ENCODE measurements at places on chromosomes 5 and 9.

- DNase-seq, result no peak
Measured at GRCh38 chr5:127275641-127276193, 14.9 kb upstream of the MEGF10 start.

DNA sequence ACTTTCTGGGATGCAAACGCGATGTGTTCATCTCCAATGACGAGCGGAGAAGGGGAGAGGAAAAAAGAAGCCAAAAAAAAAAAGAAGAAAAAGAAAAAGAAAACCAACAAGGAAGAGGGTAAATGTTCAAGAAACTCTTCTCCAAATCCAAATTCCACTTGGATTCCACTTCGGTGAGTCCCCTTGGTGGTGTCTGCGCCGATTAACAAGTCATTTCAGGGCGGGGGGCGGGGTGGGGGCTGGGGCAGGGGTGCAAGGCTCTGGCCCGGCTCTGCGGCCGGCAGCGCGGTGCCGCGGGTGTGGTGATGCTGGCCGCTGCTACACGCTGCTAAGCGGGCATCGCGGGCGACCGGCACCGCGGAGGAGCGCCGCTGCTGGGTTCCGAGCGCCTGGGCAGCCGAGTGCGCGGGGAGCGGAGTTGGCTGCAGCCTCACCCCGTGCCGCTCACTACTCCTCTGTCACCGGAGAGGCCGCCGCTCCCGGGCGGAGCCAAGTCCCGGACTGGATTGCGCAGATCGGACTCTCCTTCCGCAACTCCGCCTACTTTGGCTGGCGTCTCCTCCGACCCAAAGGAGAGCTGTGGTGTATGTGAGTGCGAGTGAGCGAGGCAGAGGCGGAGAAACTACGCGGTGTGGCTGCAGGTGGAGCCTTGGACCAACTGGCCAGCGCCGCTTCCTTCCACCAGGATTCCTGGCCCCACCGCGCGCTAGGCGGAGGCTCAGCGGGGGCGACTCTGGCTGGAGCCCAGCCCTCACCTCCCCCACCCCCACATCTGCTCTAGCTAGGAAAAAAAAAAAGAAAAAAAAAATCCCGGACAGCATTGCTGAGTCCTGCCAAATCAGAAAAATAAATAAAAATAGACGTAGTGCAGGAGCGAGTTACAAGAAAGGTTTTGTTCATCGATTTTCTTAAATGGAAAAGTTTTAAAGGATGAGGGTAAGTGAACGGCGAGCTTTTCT, at the start of gene SEMA6A:
TSS of gene SEMA6A (minus strand) at position 457 of the 959 bp plus-strand sequence. CDS start 69,879 bp downstream, outside the sequence.
- peak; percentile 94 for DNase-seq

- DNase-seq, result no peak
Measured at GRCh38 chr5:1974081-1974480, 91.4 kb upstream of the IRX4 start.

DNA sequence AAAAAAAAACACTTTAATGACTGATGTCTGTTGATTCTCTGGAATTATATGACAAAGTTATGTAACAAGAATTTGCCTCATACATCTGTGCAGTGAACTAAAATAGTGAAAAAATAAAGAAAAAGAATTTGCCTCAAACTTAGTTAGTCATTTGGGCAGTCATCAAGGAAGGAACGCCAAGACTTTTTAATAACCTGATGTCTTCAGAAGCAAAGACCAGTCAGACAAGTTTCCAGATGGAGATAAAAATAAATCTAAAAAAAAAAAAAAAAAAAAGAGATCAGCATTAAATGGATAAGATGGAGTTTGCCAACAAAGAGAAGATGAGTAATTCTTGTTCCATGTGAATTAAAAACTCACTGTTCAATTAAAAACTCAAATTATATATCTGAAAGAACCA, 52.3 kb upstream of the JMY start:
- no peak for DNase-seq

DNA sequence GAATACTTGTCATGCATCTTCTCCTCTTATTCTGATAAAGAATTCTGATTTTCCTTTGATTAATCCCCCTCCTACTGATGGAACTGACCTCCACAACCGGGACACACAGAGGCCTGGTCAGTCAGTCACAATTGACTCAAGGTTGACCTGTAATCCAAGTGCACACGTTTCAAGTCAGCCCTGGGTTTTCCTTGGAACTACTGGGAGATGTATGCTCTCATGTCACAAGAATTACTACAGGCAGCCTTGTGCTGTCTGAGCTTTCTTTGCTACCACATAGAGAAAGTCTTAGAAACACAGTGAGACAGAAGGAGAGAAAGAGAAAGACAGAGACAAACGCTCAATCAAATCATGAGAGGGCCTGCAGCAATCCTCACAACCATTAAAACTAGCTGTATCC, 345.8 kb downstream of the PDE4D start:
- DNase-seq, result no peak

DNA sequence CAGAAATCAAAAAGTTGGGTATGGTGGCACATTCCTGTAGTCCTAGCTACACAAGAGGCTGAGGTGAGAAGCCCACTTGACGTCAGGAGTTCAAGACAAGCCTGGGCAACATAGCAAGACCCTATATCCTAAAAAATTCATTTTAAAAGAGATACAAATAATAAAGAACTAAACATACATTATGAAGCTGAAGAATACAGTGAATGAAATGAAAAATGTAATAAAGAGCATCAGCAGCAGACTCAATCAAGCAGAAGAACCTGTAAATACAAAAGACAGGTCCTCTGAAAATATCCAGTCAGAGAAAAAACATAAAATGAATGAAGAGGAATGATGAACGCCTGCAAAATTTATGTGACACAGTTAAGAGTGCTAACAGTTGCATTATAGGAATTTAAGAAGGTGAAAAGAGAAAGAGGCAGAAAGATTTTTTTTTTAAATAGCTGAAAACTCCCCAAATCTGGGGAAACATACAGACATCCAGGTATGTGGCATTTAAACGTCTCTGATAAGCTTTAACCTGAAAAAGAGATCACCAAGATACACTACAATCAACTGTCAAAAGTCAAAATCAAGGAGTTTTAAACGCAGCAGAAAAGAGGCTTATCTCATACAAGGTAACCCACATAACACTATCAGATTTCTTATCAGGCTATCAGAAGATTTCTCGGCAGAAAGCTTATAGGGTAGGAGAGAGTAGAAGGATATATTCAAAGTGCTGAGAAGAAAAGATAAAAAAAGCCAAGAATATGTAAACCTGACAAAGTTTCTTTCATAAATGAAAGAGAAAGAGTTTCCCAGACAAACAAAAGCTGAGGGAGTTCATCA, 57.6 kb downstream of the PRRC1 start:
- no peak for DNase-seq

GRCh38 chr9:124257070-124257843, 492 bp upstream of the NEK6 start:
- DNase-seq, result no peak

DNA sequence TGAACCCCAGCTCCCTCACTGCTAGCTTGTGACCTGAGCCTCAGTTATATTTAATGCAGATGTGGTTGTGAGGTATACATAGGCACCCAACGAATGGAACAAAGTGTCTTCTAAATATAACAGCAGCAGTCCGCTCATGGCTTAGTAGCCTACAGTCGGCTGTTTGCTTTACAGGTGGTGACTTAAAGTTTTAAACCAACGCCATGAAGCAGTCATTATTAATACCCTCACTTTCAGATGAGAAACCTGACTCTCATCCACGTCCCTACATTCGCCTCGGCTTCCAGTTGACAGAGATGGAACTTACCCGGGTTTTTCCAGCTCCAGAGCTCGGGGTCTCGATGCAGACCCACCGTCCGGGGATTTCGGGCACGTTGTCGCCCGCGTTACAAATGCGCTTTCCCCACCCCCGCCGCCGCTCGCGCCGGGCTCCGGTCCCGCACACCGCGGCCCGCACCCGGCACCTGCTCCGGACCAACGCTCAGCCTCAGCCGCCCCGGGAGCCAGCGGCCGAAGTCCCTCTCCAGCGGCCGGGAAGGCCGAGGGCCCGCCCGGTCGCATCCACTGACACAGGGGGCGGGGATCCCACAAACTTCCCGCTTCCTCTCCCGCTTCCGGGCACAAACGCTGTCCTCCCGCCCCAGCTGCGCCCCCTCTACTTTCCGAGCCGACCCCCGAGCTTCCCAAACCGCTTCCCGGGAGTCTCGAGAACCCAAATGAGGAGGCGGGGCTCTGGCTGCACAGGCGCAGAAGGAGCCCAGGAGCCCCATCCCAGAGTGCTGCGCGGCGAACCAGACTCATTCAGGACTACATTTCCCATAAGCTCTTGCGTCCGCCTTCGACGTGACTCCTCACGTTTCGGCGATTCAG, at the start of gene ZNF782:
TSS of gene ZNF782 (minus strand) at position 734 of the 870 bp plus-strand sequence. CDS start 2,553 bp downstream, outside the sequence.
- DNase-seq, result peak; percentile 97

- DNase-seq, result no peak
Measured at GRCh38 chr5:173033923-173034322, 22.2 kb upstream of the CREBRF start.

GRCh38 chr5:40406741-40407211, 272.9 kb upstream of the PTGER4 start:
- no peak for DNase-seq

- DNase-seq, result no peak
Measured at GRCh38 chr9:19901586-19901985, 112.7 kb upstream of the SLC24A2 start.

- DNase-seq, result no peak
Measured at GRCh38 chr9:114021578-114021977, 56.5 kb downstream of the AMBP start.

DNA sequence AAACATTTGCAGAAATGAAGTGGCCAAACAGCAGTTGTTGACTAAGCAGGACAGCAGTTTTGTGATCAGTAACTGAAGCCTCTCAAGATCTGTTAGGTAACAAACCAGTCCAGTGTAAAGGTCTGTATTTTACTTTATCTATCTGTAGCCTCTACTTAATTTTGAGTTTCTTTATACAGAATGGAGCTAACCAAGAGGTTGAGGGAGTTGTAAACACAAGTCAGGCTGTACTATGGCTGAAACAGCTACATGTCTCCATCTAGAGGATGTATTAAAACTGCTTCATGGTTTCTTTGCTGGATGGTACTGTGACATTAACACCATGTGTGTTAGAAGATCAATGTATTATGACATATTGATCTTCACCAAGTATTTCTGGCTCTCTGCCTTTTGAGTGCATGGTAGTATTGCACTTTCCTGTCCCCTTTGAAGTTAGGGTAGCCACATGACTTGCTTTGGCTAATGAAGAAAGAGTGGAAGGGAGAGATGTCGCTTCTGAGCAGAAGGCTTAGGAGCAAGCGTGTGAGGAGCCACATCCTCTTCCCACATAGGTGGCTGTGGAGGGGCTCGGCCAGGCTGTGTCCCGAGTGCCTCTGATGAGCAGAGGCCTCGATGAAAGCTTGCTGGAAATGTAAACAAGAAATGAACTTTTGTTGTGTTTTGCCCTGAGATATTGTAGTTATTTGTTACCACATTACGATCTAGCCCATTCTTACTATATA, 105.6 kb upstream of the PCA3 start:
- DNase-seq, result peak; percentile 57

- no peak for DNase-seq
Measured at GRCh38 chr9:1120500-1121165, 70.5 kb downstream of the DMRT2 start.

DNA sequence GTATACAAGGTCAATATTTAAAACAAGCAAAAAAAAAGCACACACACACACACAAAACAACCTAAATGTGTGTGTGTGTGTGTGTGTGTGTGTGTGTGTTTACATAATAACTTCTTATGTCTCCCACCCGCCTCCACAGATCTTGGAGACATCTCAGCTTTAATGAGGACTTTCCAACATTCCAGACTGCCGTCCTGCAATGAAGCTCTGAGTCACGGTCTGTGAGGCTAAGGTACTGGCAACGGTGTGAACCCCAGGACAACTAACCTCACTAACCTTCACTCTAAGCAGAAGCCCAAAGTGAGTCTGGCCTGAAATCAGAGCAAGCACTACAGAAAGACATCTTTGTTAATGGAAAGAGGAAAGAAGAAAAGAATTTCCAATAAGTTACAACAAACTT, 22.3 kb downstream of the ZNF474 start:
- no peak for DNase-seq

All from left kidney (tissue), 8 donors.